ENCODE measurements at places on chromosomes 11 and 22. TPM values are rescaled to one million over a fixed set of nuclear protein-coding genes. Genes with fewer than 3 reads are reported as not detected.

DNA sequence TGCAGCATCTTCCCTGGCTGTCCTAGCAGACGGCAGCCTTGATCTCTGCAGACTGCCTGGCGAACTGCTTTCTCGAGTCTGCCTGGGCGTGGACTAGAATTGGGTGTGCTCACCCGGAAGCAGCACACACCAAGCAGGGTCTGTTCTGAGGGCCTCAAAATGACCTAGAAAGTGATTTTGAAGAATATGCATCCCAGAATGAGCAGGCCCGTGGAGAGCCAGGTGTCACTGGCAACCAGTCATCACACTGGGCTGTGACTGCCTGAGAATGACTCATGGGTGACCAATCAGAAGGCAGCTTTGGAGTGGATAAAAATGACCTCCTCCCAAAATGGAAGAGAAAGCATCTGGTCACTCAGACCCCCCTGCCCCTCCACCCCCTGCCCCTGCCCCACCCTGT is 114.9 kb upstream of the NECTIN1 start:
- DNase-seq: peak; percentile 2

The KIRREL3 gene
- 1.4 TPM for total RNA-seq

DNA sequence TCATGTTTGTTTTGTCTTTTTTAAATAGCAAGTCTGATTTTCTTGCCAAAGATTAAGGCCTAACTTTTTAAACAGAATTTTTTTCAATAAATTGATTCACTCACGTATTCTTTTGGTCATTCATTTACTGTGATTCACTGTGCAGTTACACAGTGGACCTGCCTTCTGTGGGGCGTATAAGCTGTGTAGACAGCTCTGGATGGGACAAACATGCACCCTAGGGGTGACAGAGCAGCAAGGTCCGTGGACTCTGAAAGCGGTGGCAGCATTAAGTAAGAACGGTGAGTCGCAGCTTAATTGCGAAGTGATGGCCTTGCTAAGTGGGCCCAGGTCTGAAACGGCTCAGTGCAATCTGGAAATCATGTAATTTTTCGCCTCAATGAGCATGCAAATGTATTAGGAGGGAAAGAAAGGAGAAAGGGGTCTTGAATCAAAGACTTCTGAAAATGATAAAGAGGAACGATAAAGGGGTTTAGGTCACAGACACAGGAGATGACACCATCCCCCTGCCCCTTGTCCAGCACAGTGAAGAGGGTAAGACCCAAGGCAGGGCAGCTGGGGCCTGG is 113.1 kb downstream of the SPATA19 start:
- DNase-seq: no peak

DNA sequence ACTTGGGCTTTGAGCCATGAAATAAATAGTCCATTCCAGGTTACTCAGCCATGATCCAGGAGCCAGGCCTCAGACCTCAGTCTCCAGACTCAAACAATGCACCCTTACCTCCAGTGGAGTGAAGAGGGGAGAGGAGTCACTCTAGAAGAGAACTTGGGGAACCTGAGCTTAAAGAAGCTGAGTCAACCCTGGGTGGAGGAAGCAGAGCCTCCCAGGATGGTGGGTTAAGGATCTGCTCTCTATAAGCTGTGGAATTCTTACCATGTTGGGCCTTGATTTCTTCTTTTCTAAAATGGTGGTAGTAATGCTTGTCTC is 113.2 kb downstream of the NECTIN1 start:
- DNase-seq: no peak

The SAA1 gene
- total RNA-seq: 60.9 TPM

The SERHL2 gene
- total RNA-seq: not detected

The GRK3 gene
- 1.9 TPM for total RNA-seq

GRCh38 chr11:118175993-118176777 is at the start of gene SCN2B:
Gene SCN2B, minus strand, starts transcription at chr11:118176639. Its CDS starts 208 bp downstream, at chr11:118176431.
- no peak for DNase-seq

DNA sequence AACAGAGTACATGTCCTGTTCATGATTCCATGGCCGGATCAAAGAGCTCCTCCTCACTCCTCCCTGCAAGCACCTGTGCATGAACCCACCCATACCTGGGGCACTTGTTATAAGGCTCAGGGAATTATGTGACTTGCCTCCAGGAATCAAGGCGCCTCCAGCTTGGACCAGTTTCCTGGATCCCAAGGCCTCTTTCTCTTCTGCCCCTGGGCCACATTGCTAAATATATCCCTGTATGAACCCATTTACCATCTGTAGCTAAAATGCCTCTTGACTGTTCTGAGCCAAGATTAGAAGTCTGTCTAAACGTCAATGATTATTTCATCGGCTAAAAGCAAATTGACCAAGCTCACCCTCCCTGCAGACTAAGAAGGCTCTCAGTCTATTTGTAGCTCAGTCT is 135.6 kb downstream of the KIRREL3 start:
- no peak for DNase-seq

The FAM89B gene
- total RNA-seq: 39.2 TPM

DNA sequence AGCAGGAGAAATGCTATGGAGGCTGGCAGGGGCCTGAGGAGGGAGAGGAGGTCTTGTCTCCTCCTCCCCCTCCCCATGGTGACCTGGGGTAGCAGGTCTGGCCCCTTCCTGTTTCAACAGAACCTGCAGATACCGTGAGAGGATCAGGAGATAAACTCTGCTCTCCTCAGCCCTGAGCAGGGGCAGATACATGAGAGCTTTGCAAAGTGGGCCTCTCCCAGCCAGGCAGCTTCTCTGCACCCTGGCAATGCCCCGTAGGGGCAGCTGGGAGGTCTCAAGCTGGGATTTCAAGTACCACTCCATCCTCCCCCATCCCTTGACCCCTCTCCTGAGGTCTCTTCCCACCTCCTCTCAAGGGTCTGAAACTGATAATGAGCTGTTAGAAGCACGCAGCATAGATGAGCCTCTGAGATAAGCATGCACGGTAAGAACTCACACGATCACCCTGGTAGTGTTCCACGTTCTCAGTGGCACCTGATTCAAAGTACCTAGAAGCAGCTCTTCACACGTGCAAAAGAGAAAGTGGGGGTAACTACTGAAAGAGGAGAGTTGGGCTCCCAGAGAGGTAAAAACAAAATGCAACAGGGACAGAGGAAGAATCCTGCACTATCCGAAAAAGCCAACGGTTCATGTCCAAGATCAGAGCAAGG is 4.9 kb upstream of the CCDC86 start:
- DNase-seq: no peak

The MUC5AC gene
- total RNA-seq: not detected

The KCNK7 gene
- 0.86 TPM for total RNA-seq

The ANGPTL5 gene
- total RNA-seq: not detected

- DNase-seq: no peak
These were observed 122.7 kb upstream of the FAT3 start for GRCh38 chr11:92101920-92102319.

The GGTLC3 gene
- not detected for total RNA-seq

The SYNGR1 gene
- total RNA-seq: 2.9 TPM

The TPCN2 gene
- 11.1 TPM for total RNA-seq

GRCh38 chr11:79006854-79007253 is 432.2 kb upstream of the NARS2 start:
- DNase-seq: no peak

The OSBP gene
- total RNA-seq: 16.7 TPM

DNA sequence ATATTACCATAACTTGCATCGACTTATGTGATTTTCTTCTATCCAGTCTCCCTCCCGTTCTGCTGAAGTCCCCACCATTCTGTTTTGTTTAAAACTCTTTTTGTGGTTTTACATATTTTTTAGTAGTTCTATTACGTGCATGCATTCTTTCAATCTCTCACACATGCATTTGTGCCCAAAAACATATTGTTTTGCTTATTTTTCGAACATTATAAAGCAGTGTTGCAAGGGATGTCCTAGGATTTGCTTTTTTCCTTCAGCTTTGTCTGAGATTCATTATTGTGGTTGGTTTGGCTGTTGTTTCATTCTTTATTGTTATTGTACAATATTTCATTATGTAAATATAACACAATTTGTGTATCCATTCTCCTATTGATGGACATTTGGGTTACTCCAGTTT is 235.7 kb downstream of the DYNC2H1 start:
- DNase-seq: no peak

- DNase-seq: no peak
These were observed 420.9 kb downstream of the METTL15 start for GRCh38 chr11:28529046-28529445.

The TMEM86A gene
- 1.7 TPM for total RNA-seq

All from A172 (cell line).